NB4 (cell line): ENCODE measurements at places on chromosomes 11 and 22.
A peak's percentile ranks its signal among the peaks of the same experiment; 100 is the strongest.

DNA sequence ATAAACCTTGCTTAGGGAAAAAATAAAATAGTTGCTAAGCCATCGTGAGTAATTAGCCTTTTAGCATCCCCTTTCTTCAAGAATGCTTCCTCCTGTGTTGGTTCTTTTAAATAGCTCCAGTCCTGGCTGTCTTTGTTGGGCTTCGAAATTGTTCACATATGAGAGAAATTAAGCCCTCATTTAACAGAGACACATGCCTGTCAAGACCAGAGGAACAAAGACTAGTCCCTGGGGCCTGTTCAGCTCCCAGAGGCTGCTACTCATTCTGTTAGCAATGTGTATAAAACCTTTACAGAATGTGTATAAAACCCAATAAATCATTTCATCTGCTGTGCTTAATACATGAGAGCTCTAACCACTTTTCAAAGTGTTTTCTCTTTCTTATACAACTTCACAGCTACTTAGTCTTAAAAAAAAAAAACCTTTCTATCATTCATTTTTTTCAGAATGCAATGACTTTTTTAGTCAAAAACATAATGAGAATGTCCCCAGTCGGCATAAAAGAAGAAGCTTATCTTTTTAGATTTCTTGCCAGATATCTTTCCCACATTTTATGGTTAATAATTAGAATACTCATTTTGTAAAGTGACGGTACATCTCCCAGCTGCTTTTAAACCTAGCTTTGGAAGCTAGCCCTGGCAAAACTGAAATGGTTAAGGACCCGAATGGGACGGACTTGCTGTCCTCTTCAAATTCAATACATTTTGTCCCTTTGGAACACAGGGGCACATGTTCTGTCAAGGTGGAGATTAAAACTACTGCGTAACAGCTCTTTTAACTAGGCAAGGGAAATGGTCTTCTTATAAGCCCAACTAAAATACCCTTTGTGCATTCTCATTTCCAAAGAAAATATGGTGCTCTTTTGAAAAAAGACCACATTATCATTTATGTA lies 186.1 kb downstream of the SOX6 start:
- no peak for DNase-seq

DNA sequence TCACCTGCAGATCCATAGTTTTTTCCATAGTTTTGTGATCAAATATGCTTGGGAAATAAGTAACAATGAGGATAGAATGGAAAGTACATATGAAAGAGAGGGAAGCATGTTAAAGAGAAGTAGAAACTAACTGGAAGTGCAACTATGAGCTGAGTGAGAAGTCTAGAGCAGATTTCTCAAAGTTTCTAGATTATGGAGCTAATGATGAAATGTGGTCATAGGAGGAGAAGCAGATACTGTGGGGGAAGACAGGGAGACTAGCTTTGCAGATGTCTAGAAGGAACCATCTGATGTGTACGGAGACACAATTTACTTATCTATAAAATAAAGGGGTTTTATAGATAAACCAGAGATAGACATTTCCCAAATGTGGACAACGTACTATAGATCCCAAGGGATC lies 37.1 kb downstream of the RELT start:
- DNase-seq, result no peak

DNA sequence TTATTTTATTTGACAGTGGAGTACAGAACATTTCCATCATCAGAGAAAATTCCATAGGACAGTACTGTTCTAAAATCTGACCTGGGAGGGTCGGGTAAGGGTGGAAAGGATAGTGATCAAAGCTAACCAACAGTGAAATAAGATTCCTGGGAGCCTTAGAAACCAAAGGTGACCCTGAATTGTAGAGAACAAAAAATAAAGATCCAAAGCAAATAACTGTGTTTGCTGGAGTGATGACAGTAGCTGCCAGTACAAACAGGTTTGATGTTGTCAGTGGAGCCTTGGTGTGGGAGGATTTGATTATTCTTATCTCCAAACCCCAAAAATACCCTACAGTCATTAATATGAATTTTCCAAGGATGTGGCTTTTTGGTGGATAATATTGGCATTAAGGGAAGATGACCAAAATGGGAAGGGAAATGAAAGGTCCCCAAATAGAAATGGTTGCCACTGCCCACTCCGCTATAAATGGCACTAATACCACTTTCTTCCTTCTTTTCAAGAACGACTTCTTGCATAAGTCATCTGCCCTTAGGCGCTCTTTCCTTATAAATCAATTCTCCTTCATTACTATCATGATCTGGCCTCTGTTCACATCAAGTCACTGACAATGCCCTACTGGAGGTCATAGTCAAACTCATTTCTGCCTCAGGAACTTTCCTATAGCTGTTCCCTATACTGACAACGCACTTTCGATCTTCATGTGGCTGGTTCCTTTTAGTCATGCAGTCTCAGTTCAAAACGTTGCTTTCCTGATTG lies 44.4 kb downstream of the EHF start:
- DNase-seq, result no peak

GRCh38 chr22:31179345-31179744 lies 19.4 kb downstream of the RNF185 start:
- DNase-seq, result no peak

DNA sequence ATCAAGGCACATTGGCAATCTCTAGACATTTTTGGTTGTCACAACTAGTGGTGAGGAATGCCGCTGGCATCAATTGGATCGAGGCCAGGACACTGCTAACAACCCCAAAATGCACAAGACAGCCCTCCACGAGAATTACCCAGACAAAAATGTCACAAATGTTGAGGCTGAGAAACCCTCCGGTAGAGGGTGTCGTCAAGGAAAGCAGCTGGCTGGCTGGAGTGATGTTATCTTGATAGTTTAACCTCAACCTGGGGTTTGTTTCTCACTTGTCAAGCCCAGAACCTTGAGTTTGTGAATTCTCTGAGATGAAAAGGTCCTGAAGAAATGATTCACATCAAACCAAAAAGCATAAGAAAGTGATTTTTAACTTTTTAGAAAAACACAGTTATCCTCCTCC lies 21.1 kb upstream of the TMPRSS13 start:
- DNase-seq, result peak; percentile 65

- no peak for DNase-seq
Observed at GRCh38 chr22:35525687-35526332, 14.8 kb upstream of the RASD2 start.

- DNase-seq, result no peak
Observed at GRCh38 chr11:60455531-60456042, at the start of gene MS4A1. MS4A1 (plus strand) TSS chr11:60455847; CDS start chr11:60462375, 6,528 bp downstream.

- DNase-seq, result no peak
Observed at GRCh38 chr11:19168090-19168489, 33.7 kb downstream of the CSRP3 start.

GRCh38 chr22:50710221-50710620 lies 27.8 kb upstream of the ACR start:
- DNase-seq, result no peak

DNA sequence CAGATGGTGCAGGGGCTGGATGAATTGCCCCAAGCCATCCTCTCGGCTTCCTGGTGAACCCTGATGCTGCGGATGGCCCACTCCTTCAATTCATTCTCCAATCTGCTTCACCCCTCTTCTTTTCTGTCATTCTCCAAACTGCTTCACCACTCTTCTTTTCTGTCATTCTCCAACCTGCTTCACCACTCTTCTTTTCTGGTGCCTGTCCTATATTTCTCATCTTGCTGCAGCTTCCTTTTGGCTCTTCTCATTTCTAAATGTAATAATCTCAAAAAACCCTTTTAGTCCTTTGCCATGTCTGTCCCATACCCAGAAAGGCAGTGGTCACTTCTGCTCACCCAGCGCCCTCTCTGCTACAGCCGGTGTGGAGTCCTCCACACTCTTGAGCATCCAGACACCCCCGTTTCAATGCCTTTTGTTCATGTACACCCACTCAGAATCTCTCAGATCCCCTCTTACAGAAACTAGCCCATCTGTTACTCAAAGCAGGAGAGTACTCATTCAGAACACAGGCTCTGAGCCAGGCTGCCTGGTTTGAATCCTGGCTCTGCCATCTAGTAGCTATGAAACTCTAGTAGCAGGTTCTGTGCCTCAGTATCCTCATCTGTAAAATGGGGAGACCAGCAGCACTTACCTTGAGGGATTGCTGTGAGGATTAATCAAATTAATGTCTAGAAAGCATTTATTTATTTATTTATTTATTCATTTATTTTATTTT lies 14.9 kb downstream of the SERPIND1 start:
- no peak for DNase-seq

DNA sequence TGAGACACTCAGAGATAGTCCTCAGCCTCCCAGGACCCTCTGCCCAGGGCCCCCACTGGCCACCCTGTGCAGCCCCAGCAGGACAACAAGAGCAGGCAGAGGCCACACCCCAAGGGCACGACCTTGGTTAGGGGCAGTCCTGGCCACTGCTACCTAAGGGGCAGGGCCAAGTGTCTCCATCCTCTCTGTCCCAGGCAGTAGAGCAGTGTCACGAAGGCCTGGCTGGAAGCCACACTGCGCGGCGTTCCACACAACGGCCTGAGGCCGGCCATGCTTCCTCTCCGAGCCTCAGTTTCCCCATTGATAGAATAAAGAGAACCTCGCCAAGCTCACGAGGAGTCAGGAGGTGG lies 1074.3 kb downstream of the BRD1 start:
- DNase-seq, result no peak

DNA sequence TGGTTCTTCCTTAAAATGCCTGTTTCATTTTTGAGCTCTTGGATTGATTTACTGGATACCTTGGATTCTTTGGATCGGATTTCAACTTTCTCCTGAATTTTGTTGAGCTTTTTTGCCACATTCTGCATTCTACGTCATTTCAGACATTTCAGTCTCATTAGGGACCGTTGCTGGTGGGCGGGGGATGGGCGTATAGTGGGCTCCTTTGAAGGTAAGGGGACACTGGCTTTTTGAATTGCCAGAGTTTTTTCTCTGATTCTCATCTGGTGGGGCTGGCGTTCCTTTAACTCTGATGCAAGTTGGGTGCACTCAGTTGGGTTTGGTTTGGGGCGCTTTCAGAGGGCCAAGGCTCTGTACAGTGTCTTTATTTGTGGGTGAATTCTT lies 216.5 kb downstream of the DYNC2H1 start:
- DNase-seq, result no peak

DNA sequence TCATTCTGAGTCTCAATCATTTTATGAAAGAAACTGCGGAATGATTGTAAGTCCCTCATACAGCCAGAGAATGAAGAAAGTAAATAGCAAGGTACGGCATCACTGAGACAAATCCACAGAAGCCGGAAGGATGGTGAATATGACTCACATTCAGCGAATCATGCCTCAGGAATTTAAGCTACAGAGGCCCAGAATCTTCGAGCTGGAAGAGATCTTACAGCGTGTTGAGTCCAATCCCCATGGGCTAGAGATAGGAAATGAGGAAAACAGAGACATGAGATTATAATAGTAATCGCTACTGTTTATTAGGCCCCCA lies 173.2 kb downstream of the KIF18A start:
- DNase-seq, result no peak

DNA sequence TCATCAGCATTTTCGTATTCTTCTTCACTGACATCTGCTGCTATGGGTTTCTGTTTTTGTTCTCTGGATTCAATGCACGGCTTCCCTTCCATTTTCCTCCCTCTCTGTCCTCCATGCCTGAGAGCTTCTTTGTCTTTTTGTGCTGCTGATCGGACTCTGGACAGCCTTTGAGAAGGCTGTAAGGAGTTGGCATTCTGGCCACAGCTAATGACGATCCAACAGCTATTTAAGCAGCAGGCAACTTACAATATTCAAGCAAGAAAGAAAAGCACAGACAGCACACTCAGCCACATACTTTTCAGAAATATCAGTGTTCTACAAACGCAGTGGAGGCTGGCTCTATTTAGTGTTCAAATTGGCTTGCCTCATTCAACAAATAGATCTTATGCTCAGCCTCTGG lies 60.9 kb upstream of the ZC3H12C start:
- no peak for DNase-seq

- DNase-seq, result no peak
Observed at GRCh38 chr11:46445920-46446771, 54.6 kb upstream of the CHRM4 start.

DNA sequence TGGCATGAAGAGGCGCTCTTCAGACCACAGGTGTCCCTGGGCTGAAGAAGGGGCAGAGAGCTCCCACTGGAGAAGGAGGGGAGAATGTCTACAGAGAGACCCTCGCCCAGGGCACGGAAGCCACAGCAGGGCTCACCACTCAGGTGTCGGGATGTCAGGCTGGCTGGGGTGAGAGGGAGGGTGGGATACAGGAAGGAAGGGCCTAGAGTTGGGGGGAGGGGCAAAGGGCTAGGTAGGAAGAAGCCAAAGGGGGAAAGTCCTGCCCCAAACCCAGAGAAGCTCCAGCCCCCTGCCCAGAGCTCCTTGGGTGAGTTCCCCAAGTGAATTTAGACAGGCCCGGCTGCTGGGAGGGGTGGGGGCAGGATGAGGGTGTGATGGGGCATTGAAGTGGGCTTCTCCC lies 232.0 kb downstream of the CEP164 start:
- no peak for DNase-seq

DNA sequence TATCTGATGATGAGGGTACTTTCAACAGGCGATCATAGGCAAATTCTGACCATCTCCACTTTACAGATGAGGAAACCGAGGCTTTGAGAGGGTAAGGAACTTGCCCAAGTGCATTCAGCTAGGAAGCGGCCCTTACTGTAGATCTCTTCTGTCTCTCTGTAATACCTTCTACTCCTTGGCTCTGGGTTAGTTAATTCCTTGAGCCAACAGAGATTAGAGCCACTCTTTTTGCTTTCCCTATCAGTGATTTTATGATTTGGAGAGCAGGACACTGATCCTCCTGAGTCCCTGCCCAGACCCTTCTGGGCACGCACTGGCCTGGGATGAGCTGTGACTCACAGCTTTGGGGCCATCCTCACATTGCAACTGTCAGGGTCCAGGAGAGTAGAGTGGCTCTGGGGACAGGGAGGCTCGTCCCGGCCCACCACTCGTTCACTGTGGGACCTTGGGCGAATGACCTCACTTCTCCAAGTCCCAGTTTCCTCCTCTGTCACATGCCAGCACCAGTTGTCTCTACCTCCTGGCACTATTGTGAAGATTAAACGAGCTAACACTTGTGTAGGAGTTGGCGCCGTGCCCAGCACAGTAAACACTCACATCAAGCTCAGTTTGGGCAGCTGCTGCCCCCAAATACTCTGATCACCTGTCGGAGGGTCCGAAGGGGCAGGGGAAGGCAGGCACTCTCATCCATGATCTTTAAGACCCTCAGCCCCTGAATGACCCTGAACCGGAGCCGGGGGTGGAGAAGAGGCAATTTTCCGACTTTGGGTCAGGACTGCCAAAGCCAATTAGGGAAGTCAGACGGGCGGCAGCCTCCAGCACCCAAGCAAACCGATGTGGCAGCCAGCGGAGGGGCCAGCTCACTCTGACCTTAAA lies 235.0 kb downstream of the MIAT start:
- no peak for DNase-seq

GRCh38 chr11:2860636-2861035 lies 24.9 kb downstream of the CDKN1C start:
- peak; percentile 56 for DNase-seq

DNA sequence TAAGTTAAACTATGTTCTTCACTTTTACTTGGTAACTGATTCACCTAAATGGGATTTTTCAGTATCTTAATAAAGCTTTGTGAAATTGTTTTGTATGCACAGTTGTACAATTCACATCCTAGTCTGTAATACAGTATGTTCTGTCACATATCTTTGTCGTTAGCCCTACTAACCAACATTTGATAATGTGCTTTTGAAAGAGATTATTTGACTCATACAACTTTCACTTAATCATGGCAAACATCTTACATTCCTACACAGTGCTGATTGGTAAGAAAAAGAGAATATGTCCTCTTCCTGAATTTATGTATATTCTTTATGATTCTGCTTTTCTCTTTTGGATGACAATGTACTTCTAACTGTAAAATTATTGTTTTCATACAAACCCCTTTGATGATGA lies 234.5 kb downstream of the METTL15 start:
- DNase-seq, result no peak

GRCh38 chr22:50084614-50085021 lies 608 bp downstream of the MLC1 start:
- DNase-seq, result peak; percentile 64
